Cardiac muscle cell (in vitro differentiated cells and primary cell): ENCODE measurements at places on chromosomes 5 and 9.

- DNase-seq, result no peak
Observed at GRCh38 chr5:171692107-171692506, 93.5 kb upstream of the SMIM23 start.

GRCh38 chr5:5497152-5497788 lies 74.8 kb downstream of the ICE1 start:
- DNase-seq, result peak; percentile 79

GRCh38 chr5:179165421-179166170 lies 105.4 kb downstream of the ZNF354C start:
- no peak for DNase-seq

DNA sequence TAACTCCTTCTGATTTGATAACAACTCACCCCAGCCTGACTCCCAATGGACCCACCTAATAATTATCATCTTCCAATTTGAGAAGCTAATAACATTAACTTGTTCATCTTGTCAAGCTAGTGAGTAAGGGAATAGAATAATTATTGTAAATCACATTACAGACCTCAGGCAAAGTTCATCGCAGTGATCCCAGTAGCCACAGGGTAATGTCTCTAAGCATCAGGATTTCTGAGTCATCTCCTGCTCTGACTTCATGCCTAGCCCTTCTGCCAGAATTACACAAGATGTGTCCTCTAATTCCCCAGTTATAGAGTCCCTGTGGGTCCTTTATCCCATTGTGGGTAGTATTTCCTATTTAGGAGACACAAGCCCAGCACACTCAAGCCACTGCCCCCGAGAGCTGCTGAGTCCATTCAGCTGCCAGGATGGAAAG lies 365.7 kb downstream of the DEPDC1B start:
- DNase-seq, result peak; percentile 73

GRCh38 chr5:94469894-94470329 lies 148.5 kb downstream of the KIAA0825 start:
- no peak for DNase-seq
